Retina (tissue), 1 donor: ENCODE measurements at places on chromosomes 16 and 17.

DNA sequence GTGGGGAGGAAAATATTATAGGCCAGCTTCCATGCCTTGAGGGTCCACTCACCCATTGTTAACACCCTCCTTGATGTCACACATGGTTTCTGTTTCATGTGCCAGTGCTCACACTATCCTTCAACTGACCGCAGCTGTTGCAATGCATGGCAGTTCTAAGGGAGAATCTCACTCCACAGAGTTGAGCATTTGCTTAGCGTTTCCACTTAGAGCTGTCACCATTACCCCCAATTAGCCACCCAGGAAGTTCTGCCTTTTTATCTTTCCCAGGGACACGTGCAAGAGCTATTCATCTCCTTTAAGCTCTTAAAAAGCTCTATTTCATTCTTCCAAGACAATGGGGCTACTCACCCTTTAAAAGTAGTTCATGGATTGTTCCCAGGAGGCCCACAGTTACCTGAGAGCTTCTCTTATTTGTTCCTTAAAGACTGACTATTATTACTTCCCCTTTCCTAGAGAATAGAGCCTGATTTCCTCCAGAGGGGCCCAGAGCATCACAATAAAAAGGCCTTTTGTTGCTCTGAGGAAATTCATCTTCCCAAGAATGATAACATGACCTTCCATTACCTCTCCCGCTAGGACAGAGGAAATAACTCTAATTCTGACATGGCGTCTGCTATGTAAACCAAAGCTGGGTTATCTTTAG is 126.8 kb downstream of the CACNG3 start:
- DNase-seq = peak; percentile 9

DNA sequence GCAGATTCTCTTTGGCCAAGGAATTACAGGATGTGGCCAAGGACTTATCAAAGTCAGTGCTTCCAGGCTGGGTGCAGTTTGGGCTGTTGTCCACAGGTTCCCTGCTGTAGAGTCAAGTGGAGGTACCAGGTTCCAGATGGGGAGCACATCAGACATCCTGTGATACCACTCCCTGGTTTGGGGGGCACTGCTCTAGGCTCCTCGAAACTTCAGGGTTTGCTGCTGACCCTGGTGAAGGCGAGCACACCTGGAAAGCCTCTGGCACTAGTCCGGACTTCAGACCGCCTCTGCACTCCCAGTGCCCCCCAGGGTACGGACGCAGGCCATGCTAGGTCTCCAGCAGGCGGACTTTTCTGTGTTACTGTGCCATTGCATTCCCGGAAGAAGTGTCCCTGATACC is 10.7 kb downstream of the SLC47A1 start:
- no peak for DNase-seq

DNA sequence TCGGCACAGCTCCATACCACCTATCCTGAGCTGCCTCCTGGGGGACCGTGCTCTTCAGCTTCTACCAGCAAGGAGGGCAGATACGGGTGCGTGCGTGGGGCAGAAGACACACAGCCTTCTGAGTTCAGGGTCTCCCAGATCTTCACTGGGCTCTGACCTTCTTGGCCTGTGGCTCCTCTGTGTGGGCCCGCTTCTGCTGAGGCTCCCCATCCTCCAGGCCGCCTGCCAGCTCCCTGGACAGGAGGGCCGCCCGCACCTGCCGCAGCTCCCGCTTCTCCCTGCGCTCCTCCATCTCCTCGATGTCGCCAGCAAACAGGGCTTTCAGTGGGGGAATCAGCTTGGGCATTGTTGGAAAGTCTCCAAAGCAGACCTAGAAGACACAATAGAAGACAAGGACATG is 25.2 kb downstream of the ELAC2 start:
- DNase-seq = no peak

- no peak for DNase-seq
These were observed 842 bp upstream of the TEDC2 start for GRCh38 chr16:2458887-2459646.

DNA sequence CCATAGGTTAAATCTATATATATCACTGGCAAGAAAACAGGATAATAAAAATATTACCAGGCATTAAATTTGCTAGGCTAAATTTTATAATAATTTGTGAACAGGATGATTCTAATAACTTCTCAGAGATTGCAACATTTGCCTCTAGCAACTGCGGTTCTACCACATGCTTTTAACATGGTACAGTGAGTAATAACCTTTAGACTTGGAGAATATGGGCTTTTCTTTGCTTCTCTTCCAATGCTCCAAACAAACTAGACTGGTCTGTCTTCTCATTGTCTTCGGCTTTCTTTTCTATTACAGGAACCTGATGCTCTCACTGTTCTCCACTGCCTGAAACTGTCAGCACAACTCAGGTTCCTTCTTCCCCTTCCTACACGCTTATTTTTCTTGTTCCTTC is 80.6 kb downstream of the CA4 start:
- DNase-seq = no peak
